ENCODE measurements at places on chromosomes 4 and X.

DNA sequence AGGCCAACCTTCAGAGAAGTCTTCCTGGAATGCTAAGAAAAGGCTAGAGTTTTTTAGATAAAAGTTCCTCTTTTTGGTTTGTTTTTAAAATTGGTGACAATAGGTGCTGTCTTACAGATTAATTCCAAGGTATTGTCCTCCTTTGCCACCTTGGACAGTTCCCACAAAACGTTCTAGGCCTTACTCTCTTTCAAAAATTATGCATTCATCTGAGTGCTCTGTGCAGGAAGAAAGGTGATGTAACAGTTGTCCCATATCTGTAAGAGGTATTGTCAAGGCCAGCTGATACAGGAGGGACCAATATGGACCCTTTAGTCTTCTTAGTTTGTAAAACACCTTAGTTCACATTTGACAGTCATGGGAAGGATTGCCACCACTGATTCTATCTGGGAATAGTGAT, 15.9 kb upstream of the CXCL5 start:
- no peak for DNase-seq

GRCh38 chrX:69522052-69522451, 17.9 kb downstream of the NALF2 start:
- DNase-seq, result no peak

GRCh38 chrX:109880629-109881028, 122.3 kb upstream of the TMEM164 start:
- DNase-seq, result no peak

DNA sequence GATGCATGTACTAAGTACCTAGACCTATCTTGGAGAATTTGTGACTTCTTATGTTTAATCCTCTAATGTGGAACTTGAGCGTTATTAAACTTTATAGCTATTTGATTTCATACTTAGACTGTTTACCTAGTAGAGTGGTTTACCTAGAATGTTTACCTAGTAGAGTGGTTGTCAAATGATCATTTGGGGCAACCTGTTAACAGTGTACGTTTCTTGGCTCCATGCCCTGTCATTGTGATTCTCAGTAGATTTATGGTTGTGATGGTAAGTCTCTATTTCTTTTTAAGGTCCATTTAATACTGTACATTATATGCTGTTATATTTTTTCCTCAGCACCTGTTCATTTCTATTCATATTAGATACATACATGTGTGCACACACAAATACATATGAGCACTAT, 233.0 kb upstream of the MAD2L1 start:
- no peak for DNase-seq

DNA sequence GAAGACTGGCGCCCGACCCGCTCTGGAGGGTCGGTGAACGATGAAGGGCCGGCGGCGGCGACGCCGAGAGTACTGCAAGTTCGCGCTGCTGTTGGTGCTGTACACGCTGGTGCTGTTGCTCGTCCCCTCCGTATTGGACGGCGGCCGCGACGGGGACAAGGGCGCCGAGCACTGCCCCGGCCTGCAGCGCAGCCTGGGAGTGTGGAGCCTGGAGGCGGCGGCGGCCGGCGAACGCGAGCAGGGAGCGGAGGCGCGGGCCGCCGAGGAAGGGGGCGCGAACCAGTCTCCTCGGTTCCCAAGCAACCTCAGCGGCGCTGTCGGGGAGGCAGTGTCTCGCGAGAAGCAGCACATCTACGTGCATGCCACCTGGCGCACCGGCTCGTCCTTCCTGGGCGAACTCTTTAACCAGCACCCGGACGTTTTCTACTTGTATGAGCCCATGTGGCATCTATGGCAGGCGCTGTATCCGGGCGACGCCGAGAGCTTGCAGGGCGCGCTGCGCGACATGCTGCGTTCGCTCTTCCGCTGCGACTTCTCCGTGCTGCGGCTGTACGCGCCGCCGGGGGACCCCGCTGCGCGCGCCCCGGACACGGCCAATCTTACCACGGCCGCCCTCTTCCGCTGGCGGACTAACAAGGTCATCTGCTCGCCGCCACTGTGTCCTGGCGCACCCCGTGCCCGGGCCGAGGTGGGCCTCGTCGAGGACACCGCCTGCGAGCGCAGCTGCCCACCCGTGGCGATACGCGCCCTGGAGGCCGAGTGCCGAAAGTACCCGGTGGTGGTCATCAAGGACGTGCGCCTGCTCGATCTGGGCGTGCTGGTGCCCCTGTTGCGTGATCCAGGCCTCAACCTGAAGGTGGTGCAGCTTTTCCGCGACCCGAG, 568 bp downstream of the CHST7 start:
- DNase-seq, result peak; percentile 43

DNA sequence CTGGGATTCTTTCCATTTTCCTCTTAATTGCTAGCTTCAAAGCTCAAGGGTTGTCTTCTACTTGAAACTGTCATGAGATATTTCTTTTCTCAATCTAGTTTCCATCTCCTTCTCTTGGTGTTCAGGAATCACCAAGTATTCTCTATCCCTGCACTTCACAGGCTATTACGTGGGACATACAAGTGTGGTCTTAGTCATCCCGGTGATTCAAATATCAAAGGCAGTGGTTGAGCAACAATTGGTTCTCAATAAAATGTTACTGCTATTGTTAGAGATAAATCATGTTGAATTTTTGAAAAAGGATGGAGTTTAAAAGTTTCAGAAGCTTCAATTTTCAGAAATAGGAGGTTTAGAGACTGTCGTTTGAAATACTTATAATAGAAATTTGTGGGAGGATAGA, 812.9 kb downstream of the FSTL5 start:
- no peak for DNase-seq

- DNase-seq, result no peak
These were observed 205.0 kb upstream of the TET2 start for GRCh38 chr4:104941661-104942062.

DNA sequence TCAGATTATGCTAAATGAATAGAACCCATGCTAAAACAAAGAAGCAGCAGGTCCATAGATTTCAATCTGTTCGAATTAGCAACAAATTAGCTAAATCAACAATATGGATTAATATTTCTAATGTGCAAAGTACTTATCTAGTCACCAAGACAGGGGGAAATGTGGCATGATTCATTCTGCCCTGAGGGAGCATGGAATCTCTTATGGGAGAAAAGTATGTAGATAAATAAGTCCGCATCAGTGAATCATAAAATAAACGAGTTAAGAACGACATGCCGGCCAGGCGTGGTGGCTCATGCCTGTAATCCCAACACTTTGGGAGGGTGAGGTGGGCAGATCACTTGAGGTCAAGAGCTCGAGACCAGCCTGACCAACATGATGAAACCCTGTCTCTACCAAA, 102.1 kb downstream of the ANOS1 start:
- no peak for DNase-seq

GRCh38 chrX:118239178-118239870, 106.6 kb upstream of the WDR44 start:
- no peak for DNase-seq

GRCh38 chr4:76703676-76704075, 194.3 kb downstream of the SOWAHB start:
- DNase-seq, result no peak

GRCh38 chrX:45623266-45623665, 422.6 kb upstream of the DIPK2B start:
- no peak for DNase-seq

- no peak for DNase-seq
These were observed 20.0 kb downstream of the UBE2D3 start for GRCh38 chr4:102807345-102807744.

- DNase-seq, result no peak
These were observed 56.8 kb downstream of the RXFP1 start for GRCh38 chr4:158578476-158578875.

- DNase-seq, result no peak
These were observed 127.1 kb downstream of the SH3KBP1 start for GRCh38 chrX:19760345-19760744.

DNA sequence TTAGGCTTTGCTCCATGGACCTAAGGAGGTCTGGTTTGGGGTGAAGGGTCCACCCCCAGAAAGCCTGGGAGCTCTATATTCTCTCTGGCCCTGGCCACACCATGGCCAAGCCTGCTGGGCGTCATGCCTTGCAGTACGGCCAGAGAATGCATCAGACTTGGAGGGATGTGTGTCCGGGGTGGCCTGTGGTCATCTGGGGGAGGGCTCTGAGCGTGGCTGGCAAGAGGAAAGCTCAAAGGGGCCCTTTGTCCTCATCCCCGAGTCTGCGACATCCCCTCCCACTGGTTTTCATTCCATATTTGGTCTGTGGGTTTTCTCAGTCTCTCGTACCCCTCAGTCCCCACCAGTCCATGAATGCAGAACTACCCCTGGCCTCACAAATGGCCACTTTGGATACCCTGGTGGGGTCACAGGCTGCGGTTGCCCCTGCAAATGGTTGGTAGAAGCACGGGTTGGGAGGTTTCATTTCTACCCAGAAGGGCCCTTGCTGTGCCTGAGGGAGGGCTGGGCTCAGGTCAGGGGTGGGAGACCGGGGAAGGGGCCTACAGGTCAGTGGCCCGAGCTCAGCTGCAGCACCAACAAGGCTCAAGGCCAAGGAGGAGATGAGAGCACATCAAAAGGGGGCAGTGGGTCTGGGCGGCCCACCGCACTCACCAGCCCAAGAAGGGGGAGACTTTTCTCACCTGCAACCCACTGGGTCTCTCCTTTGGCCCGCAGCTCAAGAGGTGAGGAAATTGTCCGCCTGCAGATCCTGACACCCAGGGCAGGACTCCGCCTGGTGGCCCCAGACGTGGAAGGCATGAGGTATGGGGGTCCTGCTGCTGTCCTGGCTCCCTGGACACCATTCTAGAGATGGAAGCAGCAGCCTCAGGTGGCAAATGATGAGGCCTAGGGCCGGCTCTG, 30.2 kb downstream of the ZNF185 start:
- no peak for DNase-seq
